Activated T-helper 17 cell treated with anti-CD3 and anti-CD28 coated beads, Interleukin-2, amount 50 U/mL, for 72 hours (primary cell): ENCODE measurements at places on chromosomes 12 and 14.
A peak's percentile ranks its signal among the peaks of the same experiment; 100 is the strongest.

DNA sequence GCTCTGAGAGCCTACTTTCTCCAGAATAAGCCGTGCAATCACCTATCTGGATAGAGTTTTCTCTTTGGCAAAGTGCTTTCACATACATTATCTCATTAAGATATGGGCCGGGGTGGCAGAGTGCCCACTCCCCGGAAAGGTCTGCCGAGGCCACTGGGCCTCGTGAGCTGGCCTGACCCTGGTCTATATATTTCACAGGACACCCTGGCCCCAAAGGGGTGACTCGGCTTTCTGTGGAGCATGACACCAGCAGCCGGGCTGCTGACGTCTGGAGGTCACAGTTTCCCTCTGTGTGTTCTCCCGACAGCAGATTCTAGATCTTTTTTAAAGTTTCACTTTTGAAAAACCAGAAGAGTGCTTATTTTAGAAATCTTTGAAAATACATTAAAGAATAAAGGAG lies 27.9 kb upstream of the ATP2A2 start:
- ATAC-seq: no peak

DNA sequence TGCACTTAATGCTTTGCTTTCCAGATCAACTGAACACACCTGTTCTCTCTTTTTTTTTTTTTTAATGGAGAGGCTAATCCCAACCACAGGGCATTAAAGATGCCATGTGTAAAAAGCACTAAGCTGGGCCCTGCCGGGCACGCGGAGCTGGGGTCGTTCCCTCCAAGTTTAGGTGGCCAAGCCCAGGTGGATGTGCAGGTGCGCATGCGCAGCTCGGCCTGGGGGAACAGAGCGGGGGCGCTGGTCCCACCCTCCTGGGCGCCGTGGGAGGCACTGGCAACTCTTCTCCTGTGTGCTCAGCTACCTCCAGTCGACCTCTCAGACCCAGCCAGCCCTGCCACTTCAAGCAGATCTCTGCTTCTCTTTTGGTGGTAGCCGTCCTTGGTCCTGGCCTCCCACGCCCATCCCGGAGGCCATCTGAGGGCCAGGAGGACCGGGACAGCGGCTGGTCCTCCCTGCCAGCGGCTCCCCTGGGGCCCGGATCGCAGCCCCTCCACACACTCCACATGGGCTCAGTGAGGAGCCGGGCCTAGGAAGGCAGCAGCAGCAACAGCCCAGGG lies 679.3 kb downstream of the BCL11B start:
- ATAC-seq: no peak

- peak; percentile 80 for ATAC-seq
Observed at GRCh38 chr12:25051656-25052195, 102.8 kb upstream of the BCAT1 start.

- ATAC-seq: no peak
Observed at GRCh38 chr12:91361864-91362263, 179.2 kb upstream of the DCN start.

DNA sequence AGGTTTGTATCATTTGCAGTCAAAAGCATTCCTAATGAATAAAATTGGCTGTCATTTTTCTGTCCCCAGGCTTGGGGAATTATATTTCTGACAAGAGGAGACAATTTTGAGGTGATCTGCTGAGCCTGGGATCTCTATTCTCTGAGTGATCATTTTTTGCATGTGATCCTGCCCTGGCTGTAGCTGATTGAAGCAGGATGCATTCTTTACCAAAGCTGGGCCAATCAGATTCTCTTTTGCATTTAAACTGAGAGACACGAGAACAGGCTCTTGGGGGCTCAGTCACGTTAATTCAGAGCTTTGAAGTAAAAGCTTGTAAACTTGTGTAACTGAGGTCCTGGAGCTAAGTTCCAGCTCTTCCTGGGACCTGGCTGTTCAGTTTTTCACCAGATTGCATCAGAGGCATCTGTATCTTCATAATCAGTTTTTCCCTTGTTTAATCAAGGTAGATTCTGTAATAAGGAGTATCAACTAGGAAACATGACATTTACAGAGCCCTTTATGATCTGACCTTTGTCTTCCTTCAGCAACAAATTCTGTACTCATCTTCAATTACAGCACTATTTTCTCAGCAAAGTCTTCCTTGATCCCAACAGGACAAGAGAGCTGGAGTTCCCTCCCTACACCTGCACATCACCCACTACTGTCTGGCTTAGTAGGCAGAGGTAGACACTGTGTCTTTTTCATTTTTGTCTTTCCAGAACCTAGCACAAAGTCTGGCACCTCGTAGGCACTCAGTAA lies 35.0 kb upstream of the MANSC4 start:
- no peak for ATAC-seq

DNA sequence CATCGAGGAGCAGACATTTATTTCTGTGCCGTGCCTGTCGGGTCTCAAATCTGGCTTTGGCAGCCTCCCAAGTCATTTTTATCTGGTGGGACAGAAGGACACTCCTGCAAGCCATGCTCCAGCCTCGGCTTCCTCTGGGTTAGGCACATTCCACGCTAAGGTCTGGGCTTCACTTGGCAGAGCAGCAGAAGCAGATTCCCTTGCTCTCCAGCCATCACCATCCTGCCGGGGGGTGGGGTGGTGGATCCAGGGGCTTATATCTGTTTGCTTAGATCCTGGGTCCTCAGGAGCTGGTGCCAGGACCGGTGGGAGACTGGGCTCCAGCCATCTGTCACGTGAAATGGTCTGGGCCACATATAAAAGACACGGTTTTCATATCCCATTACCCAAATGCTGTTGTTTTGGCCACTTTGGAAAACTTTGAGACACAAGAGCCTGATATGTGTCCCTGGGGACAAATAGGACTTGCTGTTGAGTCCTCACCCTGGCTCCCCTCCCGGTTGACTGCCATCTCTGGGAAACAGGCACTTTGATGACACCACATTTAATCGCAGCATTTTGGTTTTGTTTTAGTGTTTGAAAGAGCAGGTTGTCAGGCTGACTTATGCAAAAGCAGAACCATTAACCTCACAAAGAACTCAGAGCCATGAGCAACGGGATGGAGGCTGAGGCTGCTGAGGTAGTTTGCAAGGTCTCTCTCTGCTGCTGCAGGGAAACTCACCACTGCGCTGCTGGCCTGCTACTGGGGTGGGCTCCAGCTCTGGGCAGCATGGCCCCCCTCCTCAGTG lies 69.6 kb upstream of the PRMT8 start:
- no peak for ATAC-seq

GRCh38 chr14:25953532-25954139 lies 644.2 kb downstream of the NOVA1 start:
- ATAC-seq: no peak

DNA sequence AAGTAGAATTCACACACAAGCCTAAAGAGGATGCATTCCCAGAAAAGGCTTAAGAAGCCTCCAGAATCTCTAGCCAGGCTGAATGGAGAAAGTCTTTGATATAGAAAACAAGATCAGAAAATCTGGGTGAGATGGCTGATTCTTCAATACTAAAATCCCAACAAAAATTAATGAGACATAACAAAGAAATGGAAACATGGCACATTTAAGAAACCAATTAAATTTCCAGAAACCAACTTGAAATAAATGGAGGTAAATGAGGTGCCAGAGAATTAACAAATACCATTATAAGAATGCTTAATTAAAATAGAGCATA lies 51.9 kb downstream of the CPSF6 start:
- ATAC-seq: no peak

- ATAC-seq: no peak
Observed at GRCh38 chr12:106743270-106743988, 31.1 kb upstream of the RIC8B start.

- ATAC-seq: peak; percentile 79
Observed at GRCh38 chr12:112906712-112907414, at the start of gene OAS1. TSS of gene OAS1 (plus strand) at chr12:112906962. CDS start at chr12:112907040, 78 bp downstream.

DNA sequence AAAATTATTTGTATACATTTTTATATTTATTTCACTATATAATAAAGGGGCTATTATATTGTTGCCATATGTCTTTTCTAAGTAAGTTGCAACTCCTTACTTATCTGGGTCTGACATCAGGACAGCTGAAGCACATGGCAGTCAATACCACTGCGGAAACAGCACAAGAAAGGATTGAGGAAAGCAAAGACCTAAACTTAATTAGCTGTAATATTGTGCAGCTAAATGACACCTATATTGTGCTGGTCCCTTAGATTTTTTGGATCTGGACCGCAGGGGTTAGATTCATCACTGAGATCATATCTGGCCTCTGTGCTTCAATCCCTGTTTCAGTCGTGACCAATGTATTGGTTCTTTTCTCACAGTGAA lies 359.6 kb upstream of the DIO2 start:
- ATAC-seq: no peak

- peak; percentile 11 for ATAC-seq
Observed at GRCh38 chr14:90409209-90409730, 12.4 kb downstream of the CALM1 start.

GRCh38 chr12:14572401-14572800 lies 4.7 kb upstream of the PLBD1 start:
- no peak for ATAC-seq

- no peak for ATAC-seq
Observed at GRCh38 chr14:79740066-79740601, 471.2 kb downstream of the DIO2 start.

GRCh38 chr12:121534495-121535148 lies 46.2 kb downstream of the KDM2B start:
- peak; percentile 53 for ATAC-seq

GRCh38 chr12:89525305-89525823 lies 483 bp downstream of the POC1B start:
- ATAC-seq: peak; percentile 41
